ENCODE measurements at places on chromosomes 12 and 14. TPM values are rescaled to one million over a fixed set of nuclear protein-coding genes. Genes with fewer than 3 reads are reported as not detected.

Gene B4GALNT1
- 0.99 TPM for total RNA-seq

Gene NPFF
- not detected for total RNA-seq

Gene PLXNC1
- 45.6 TPM for total RNA-seq

Gene DAO
- total RNA-seq = not detected

Gene MYO1H
- not detected for total RNA-seq

Gene RASSF8
- 1.0 TPM for total RNA-seq

Gene TNS2
- total RNA-seq = 1.0 TPM

Gene IFI27
- total RNA-seq = 116 TPM

Gene TAC3
- not detected for total RNA-seq

Gene NFATC4
- total RNA-seq = not detected

Gene PAWR
- total RNA-seq = 6.5 TPM

Gene LRIG3
- not detected for total RNA-seq

Gene AVPR1A
- not detected for total RNA-seq

Gene SCN8A
- total RNA-seq = 1.6 TPM

Gene CLEC4C
- total RNA-seq = not detected

Gene JPH4
- not detected for total RNA-seq

Gene C12orf76
- total RNA-seq = 16.2 TPM

Gene GRIP1
- 0.55 TPM for total RNA-seq

Gene FIGNL2
- 0.37 TPM for total RNA-seq

Gene OR8S1
- not detected for total RNA-seq

Gene TAS2R10
- total RNA-seq = not detected

Gene NANOG
- not detected for total RNA-seq

Gene PIWIL1
- not detected for total RNA-seq

Gene ZNF84
- 27.2 TPM for total RNA-seq

Gene PLEKHA5
- total RNA-seq = 3.7 TPM

Gene FAM161B
- 1.2 TPM for total RNA-seq

Measured in activated CD8-positive, alpha-beta T cell treated with anti-CD3 and anti-CD28 coated beads, Interleukin-2, amount 10 ng/mL, durations not matched to agents 7 days and 5 days (primary cell).